ENCODE measurements at places on chromosomes 3 and 15.

DNA sequence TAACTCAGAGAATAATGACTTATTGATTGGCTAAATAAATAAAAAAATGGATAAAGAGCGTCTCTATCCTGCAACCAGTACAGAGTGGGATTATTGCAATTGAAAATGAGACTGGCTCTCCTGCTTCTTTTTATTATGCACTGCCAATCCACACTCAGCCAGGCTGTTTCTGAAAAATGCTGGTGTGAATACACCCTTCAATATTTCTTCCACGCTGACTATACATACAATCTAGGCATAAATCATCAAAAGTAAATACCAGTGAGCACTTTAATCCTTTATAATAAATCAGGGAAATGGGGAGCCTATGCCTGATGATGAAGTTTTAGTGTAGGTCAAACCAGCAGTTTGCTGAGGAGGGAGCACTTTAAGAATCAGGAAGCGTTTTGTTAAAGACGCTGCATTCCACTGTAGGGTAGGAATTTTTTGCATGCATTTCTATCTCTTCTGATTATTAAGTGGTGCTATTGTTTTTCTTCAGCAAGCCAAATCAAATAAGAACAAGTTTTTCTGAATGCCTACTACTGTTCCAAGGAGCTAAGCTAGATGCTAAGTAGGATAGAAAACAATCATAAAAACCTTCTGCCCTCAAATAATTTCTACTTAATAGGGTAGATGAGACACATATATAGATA, 781.5 kb downstream of the TBL1XR1 start:
- no peak for DNase-seq

- DNase-seq: no peak
Observed at GRCh38 chr3:29751647-29752314, 470.9 kb downstream of the RBMS3 start.

- DNase-seq: no peak
Observed at GRCh38 chr3:174620138-174620537, 239.0 kb upstream of the NAALADL2 start.

- DNase-seq: no peak
Observed at GRCh38 chr15:75736256-75736655, 23.6 kb upstream of the CSPG4 start.

- no peak for DNase-seq
Observed at GRCh38 chr3:26191556-26191955, 401.7 kb downstream of the OXSM start.

DNA sequence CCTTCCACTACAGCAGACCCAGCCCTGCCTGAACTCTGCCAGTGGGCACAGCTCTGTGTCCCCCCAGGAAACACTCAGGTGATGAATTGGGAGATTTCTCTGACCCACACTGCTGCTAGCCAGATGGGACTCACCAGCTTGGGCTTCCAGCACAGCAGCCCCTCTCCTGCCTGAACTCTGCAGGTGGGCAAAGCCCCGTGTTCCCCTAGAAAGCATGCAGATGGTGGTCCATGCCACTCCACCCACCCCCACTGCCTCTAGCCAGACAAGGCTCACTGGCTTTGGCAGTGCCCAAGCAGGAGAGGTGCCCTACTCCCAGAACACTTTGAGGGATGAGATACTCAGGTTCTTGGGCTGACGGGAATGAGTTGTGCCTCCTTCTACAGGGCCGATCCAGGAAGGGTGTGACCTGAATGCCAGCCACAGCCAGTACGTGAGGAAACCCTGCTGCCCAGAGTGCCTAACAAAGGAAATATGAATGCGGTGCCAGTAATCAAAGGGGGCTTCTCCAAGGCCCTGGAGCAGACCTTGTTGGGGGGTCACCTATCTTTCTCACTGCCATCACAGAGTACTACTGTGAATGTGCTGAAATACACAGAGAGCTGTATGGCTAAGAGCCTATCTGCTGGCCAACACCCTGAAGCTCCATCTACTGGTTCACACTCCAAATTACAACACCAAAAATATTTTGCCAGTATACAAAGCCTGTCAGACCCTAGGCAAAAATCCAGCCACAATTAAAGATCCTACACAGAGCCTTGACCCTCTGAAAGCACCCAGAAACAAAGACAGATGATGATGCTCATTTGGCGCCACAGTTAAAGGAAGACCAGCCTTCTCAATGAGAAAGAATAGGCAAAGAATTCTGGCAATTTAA, 61.9 kb downstream of the BTLA start:
- DNase-seq: no peak

DNA sequence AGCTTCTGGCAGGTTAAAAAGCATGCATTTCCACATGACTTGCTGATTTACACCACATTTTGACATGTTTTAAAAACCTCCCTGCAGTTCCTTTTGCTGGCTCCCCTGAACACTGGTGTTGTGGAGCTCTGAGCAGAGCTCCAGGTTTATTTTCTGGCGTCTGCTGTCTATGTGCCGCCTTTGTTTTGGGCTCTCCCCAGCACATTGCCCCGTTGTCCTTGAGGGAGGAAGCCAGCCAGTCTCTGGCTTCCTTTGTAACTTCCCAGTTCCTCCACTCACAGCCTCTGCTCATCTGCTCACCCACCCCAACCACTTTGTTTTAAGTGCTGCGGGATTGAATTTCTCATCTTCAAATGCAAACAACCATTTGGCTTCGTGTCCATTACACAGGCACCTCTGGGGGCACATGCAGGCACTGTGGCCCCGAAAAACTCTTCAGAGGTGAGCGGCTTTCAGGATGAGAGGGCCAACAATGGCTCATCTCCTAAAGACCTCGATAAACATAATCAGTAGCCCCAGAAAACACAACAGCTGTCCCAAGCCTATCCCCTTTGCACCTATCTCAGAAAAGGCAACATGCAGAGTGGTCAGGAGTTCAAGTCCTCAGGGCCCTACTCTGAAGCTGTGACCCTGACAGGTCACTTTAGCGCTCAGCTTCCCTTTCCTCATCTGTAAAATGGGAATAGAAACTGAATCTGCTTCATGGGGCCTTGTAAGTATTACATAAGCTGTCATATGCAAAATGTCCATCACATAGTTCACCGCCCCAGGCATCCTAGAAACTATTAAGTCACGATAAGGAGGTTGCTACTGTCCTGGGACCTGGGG, 1.3 kb upstream of the MEF2A start:
- no peak for DNase-seq

- no peak for DNase-seq
Observed at GRCh38 chr3:187811585-187812250, 66.5 kb upstream of the BCL6 start.

DNA sequence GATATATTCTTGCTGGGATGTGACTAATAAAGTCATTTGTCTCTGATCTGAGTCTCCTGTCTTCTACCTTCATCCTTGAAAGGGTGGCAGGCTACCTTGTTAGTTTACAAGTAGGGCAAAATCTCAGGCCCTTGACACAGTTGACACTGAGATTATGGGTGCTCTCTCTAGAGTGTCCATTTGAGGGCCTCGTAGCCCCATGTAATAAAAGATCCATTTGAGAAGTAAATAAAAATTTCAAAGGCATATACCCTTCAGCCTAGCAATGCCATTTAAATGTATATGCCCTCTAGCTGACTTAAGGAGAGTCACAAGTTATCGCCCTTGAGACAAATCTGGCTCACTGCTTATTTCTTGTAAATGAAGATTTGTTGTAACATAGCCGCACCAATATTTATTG, 98.6 kb downstream of the TCF12 start:
- no peak for DNase-seq

- DNase-seq: no peak
Observed at GRCh38 chr3:65284961-65285360, 597.2 kb upstream of the ADAMTS9 start.
